Hematopoietic multipotent progenitor cell treated with erythropoietin and hydrocortisone succinate and interleukin-3 and kit ligand, for 6 days (in vitro differentiated cells): ENCODE measurements at places on chromosomes 1 and 21.

GRCh38 chr1:94772845-94773244 is 47.3 kb upstream of the SLC44A3 start:
- DNase-seq = no peak

- DNase-seq = no peak
These were observed 47.5 kb upstream of the CSF3R start for GRCh38 chr1:36530261-36530660.

DNA sequence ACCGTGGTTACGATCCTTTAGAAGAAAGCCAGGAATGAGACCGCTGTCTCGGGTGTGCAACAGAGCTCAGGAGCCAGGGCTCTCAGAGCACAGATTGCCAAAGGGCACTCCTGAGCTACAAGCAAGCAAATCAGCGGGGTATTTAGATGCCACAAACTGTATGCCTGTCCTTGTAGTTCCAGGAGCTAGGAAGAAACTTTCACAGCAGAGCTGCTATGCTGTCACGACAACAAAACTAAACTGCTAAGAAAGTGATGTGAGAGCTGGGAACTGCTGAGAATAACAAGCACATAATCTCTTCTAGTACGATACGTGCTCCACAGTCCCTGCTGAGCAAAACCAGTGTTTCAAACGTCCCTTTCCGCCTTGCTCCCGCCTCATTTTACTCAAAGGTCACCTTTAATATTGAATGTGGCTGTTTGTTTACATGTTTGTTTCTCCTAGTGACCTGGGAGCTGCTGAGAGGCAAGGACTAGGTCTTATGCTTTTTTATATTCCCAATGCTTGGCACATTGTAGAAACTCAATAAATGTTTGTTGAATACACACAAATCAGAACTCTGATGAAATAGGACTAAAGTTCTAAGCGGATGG is 14.7 kb downstream of the GREM2 start:
- no peak for DNase-seq

- DNase-seq = peak; percentile 74
These were observed 3.1 kb upstream of the BLACAT1 start for GRCh38 chr1:205458777-205459566.

DNA sequence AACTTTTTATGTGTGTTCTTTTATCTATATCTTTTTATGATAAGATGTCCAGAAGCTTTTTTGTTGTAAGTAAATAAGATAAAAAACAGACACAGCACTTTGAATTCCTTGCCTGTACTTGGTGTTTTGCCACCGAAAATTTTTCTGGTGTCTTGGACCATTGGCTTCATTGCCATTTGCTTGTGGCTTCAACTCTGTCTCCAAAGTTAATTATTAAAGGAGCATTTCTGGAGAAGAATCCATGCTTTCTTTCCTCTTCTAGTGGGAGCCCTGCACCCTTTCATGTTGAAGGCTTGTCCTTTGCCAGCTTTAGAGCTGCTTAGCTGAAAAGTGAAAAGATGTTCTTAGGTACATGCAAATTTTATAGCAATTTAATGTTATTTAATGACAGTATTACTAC is 112.2 kb downstream of the DYRK1A start:
- no peak for DNase-seq
